ENCODE measurements at places on chromosomes 3 and 15.

DNA sequence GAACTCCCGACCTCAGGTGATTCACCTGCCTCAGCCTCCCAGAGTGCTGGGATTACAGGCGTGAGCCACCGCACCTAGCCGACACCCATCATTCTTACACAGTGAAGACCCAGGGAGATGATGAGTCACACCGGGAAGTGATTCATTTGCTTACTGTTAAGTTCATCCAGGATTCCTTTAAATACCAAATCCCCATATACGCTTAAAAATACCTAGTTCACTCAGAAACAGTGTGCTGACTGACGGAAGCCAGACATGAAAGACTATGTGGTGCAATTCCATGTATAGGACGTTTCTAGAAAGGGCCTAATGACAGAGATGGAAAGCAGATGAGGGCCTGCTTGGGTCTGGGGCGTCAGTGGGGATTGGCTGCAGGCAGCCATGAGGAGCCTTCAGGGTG lies 75.2 kb downstream of the APBA2 start:
- DNase-seq: no peak

- no peak for DNase-seq
These were observed 693 bp upstream of the STAB1 start for GRCh38 chr3:52494445-52494844.

- DNase-seq: no peak
These were observed 26.0 kb upstream of the CORO2B start for GRCh38 chr15:68552773-68553172.

- no peak for DNase-seq
These were observed 14.5 kb downstream of the CAND2 start for GRCh38 chr3:12810961-12811360.

GRCh38 chr3:171266034-171266739 lies 194.0 kb downstream of the TNIK start:
- DNase-seq: peak; percentile 52

GRCh38 chr3:39134305-39134704 lies 19.1 kb downstream of the CSRNP1 start:
- DNase-seq: no peak

GRCh38 chr15:41039121-41039520 lies 77.0 kb downstream of the INO80 start:
- DNase-seq: no peak

DNA sequence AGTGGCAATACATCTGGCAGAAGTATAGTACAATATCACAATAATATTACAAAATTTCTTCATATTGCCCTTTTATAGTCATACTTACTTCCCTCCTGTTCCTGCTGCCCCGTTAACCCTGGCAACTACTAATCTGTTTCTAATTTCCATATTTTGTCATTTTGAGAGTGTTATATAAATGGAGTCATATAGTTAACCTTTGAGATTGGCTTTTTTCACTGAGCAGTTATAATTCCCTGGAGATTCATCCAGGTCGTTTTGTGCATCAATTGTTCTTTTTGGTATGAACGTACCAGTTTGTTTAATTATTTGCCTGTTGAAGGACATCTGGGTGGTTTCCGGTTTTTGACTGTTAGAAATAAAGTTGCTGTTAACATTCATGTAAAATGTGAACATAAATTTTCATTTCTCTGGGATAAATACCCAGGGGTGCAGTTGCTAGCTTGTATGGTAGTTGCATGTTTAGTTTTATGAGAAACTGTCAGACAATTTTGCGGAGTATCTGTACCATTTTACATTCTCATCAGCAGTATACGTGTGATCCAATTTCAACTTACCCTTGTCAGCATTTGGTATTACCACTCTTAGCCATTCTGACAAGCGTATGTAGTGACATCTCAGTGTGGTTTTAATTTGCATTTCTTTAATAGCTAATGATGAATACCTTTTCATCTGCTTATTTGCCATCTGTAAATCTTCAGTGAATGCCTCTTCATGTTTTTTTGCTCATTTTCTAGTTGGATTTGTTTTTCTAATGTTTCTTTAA lies 32.2 kb upstream of the IL20RB start:
- peak; percentile 7 for DNase-seq

DNA sequence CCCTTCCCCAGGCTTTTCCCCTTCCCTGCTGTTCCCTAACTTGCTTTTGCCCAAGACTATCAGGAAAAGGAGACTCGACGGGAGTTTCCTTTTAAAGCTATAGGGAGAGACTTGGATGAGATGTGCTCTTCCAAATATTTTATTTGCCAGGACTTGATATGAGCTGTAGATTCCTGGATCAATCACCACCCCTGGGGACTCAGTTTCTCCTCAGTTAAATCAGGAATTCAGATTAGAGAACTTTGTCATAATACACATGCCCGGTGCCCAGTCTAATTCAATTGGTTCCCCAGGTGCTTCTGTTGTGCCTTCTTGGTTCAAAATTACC lies 46.6 kb downstream of the SMAD6 start:
- DNase-seq: no peak
